ENCODE measurements at places on chromosomes 3 and 15.
A peak's percentile ranks its signal among the peaks of the same experiment; 100 is the strongest.

DNA sequence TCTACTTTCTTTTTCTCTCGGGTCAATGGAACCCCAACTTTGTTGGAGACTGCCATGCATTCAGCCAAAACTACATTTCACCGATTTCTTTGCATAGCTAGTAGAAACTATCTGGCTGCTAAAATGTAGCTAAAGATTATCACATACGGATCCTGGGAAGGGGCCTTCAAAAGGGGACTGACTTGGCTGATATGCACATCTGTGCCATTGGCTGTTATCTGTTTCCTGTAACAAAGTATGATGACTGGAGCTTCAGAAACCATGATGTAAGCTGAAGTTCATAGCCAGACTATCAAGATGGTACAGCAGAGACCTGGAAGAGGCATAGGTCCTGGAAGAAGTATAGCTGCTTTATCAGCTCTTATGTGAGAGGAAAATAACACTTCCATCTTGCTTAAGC lies 179.1 kb downstream of the NSUN3 start:
- H3K27ac ChIP-seq = no peak overlapping the region
- H3K4me1 ChIP-seq = no peaks in the 10 kb centered on the region
- no peaks in the 10 kb centered on the region for H3K36me3 ChIP-seq
- no peak for DNase-seq
- H3K4me3 ChIP-seq = no peak overlapping the region
- H3K27me3 ChIP-seq = no peaks in the 10 kb centered on the region

- H3K4me1 ChIP-seq = no peaks in the 10 kb centered on the region
- DNase-seq = no peak
- H3K4me3 ChIP-seq = no peak overlapping the region
- no peaks in the 10 kb centered on the region for H3K27me3 ChIP-seq
- no peak overlapping the region for H3K27ac ChIP-seq
Observed at GRCh38 chr3:94083261-94083660, 20.4 kb downstream of the NSUN3 start.

DNA sequence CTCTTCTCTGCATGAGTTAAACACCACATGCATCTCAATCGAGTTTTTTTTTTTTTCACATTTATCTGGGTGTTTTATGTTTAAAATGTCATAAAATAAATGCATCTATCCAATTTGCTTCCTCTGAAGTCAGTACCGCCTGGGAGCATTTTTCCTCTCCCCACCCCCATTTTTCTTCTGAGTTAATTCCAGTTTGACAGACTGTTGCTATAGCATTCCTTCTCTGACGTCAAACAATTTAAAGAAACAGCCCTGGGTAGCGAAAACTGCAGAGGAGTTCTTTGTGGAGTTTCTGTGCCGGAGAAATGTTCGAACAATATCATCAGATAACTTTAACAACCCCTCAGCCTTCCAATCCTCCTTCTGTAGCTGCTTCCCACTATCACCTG lies 900 bp upstream of the GNB4 start:
- H3K27me3 ChIP-seq = no peaks in the 10 kb centered on the region
- no peaks in the 10 kb centered on the region for H3K36me3 ChIP-seq
- H3K4me1 ChIP-seq = no peaks in the 10 kb centered on the region
- peak overlapping the region; percentile 84 for H3K27ac ChIP-seq
- H3K4me3 ChIP-seq = no peak overlapping the region

GRCh38 chr15:51133140-51133765 lies 38.5 kb upstream of the TNFAIP8L3 start:
- H3K4me1 ChIP-seq = no peaks in the 10 kb centered on the region
- H3K4me3 ChIP-seq = no peak overlapping the region
- H3K27ac ChIP-seq = no peak overlapping the region
- no peaks in the 10 kb centered on the region for H3K36me3 ChIP-seq
